ENCODE measurements at places on chromosomes 7 and 10. TPM values are rescaled to one million over a fixed set of nuclear protein-coding genes. Genes with fewer than 3 reads are reported as not detected.

CRYGN gene
- not detected for polyA plus RNA-seq

CFAP43 gene
- polyA plus RNA-seq: 0.14 TPM

CALD1 gene
- polyA plus RNA-seq: 1,703 TPM

PIP gene
- polyA plus RNA-seq: not detected

CPA2 gene
- polyA plus RNA-seq: not detected

NPTX2 gene
- 0.41 TPM for polyA plus RNA-seq

DNAJC12 gene
- 1.4 TPM for polyA plus RNA-seq

NKX2-3 gene
- polyA plus RNA-seq: not detected

TAS2R41 gene
- not detected for polyA plus RNA-seq

SPDYE8 gene
- 0.14 TPM for polyA plus RNA-seq

C10orf67 gene
- polyA plus RNA-seq: 0.76 TPM

PAPSS2 gene
- polyA plus RNA-seq: 82.3 TPM

XRCC2 gene
- polyA plus RNA-seq: 1.4 TPM

VGF gene
- polyA plus RNA-seq: not detected

MYO3A gene
- polyA plus RNA-seq: not detected
